ENCODE measurements at places on chromosomes 1 and 21. TPM values are rescaled to one million over a fixed set of nuclear protein-coding genes. Genes with fewer than 3 reads are reported as not detected.

The TSSK3 gene
- total RNA-seq, result 1.2 TPM

The AXDND1 gene
- total RNA-seq, result not detected

The TSPAN1 gene
- total RNA-seq, result 1.2 TPM

The TNFAIP8L2 gene
- 8.0 TPM for total RNA-seq

The F3 gene
- total RNA-seq, result 418 TPM

The WNT2B gene
- 3.9 TPM for total RNA-seq

The ISG15 gene
- 47.0 TPM for total RNA-seq

The FAM72B gene
- total RNA-seq, result 1.1 TPM

The MEX3A gene
- 0.58 TPM for total RNA-seq

The AIRE gene
- total RNA-seq, result not detected

The UMODL1 gene
- total RNA-seq, result not detected

The LCK gene
- 1.8 TPM for total RNA-seq

The SPATA17 gene
- total RNA-seq, result not detected

The WNT4 gene
- 0.10 TPM for total RNA-seq

The GUCA2B gene
- not detected for total RNA-seq

The KCNN3 gene
- 0.96 TPM for total RNA-seq

The RIMKLA gene
- total RNA-seq, result 0.39 TPM

The LY9 gene
- total RNA-seq, result 0.64 TPM

The ITLN2 gene
- total RNA-seq, result not detected

The VANGL2 gene
- total RNA-seq, result 1.7 TPM

The VCAM1 gene
- total RNA-seq, result 27.3 TPM

The SPRR1B gene
- not detected for total RNA-seq

The PTBP2 gene
- 24.0 TPM for total RNA-seq

The SPRR2F gene
- not detected for total RNA-seq

The BRDT gene
- total RNA-seq, result not detected

The KIAA0040 gene
- 69.7 TPM for total RNA-seq

The FPGT gene
- 16.3 TPM for total RNA-seq

The CR1 gene
- total RNA-seq, result 31.2 TPM

The OR2G6 gene
- not detected for total RNA-seq

The FBXO2 gene
- total RNA-seq, result 0.71 TPM

The HTR1D gene
- not detected for total RNA-seq

The NCAM2 gene
- total RNA-seq, result 0.93 TPM

The URB2 gene
- 14.0 TPM for total RNA-seq

The PIK3CD gene
- total RNA-seq, result 14.5 TPM

The TFAP2E gene
- 1.2 TPM for total RNA-seq

The CYP2J2 gene
- total RNA-seq, result not detected

The GSTM2 gene
- total RNA-seq, result 51.2 TPM

The ADAMTSL4 gene
- total RNA-seq, result 76.4 TPM

The OR2T2 gene
- total RNA-seq, result not detected

The S100A7A gene
- not detected for total RNA-seq

The CAPN9 gene
- total RNA-seq, result not detected

The CR2 gene
- not detected for total RNA-seq

The TOMM40L gene
- total RNA-seq, result 18.5 TPM

The KRTAP19-2 gene
- not detected for total RNA-seq

The CASQ1 gene
- 0.39 TPM for total RNA-seq

The KRTAP19-3 gene
- not detected for total RNA-seq

Measured in mesenteric fat pad (tissue), 1 donor.